ENCODE measurements at places on chromosomes 13 and 19.

GRCh38 chr13:110211046-110211445, 95.9 kb downstream of the COL4A1 start:
- no peak for DNase-seq

DNA sequence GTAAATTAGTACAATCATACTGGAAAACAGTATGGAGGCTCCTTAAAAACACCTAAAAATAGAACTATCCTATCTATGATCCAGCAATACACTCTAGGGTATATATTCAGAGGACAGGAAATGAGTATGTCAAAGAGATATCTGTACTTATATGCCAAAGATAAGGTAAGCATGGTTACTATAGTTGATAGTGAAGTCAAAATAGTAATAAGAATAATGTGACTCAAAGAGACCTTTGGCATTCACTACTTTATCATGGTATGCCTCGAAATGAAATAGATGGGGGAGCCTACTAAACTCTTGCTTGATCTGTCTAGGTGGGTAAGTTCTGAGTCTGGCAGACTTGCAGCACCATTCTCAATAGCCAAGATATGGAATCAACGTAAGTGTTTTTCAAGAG, 30.3 kb downstream of the FXYD5 start:
- DNase-seq = no peak

- no peak for DNase-seq
These were observed 3.2 kb upstream of the SPACA6 start for GRCh38 chr19:51689751-51690453.

DNA sequence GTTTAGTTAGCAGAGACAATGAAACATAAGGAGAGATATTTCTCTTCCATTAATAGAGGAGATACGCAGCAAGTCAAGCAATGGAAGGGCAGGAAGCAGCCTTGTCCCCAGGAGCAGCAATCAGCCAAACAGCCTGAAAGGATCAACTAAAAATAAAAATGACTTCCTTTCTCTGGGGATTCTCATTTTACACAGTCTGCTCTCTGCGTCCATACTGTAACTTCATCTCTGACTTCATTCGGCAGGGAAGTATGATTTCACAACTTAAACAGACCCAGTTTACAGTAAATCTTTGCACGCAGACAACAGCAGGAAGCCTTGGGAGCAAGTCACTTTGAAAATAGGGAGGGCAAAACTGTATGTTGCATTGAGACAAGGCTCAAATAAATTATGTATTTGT, 826.7 kb downstream of the DIAPH3 start:
- DNase-seq = no peak

DNA sequence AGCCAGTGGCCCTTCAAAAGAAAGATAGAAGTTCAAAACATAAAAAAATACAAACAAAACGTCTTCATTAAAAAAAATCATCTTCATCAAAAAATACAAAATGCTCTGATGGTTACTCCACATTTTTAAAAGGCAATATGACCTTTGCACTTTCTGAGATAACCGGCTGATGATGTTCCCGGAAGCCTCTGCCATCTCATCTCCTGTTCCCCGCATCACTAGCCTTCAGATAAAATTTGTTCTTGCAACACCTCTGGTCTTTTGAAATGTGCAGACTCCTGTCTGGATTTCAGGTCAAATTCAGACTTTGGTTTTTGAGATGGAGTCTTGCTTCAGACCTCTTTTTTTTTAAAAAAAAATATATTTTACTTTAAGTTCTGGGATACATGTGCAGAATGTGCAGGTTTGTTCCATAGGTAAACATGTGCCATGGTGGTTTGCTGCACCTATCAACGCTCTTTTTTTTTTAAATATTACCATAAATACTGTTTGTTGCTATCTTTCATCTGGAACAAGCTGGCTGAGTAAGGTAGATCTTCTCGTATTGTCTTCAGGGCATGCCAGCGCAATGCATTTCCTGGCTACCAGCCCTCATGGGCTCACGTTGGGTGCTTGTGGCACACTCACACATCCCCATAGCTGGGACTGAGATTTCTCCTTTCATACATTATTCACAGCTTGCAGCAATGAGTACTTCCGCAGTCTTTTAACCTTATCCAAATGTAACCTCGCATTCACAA, 418.9 kb upstream of the ARGLU1 start:
- DNase-seq = no peak

- DNase-seq = no peak
These were observed 25.9 kb downstream of the CLEC4M start for GRCh38 chr19:7788933-7789323.

- DNase-seq = no peak
These were observed 131.1 kb upstream of the NBEA start for GRCh38 chr13:34810996-34811395.

GRCh38 chr19:38376576-38376975, 2.2 kb downstream of the PSMD8 start:
- DNase-seq = no peak

DNA sequence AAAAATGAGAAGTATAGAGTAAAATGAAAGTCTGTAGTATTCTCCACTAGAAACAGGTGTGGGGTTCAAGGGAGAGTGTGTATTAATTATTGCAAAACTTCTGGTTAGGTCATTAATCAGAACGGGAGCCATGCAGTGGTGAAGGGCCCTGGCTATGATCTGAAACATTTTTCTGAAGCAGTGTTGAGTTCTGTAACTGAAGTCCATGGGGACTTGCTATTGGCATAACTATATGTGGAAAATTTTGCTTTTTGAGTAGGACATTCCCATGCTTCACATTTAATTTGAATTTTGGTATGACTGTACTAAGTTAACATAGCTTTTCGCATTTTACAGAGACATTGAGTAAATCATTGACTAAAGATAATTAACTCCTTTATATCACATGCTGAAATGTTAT, 67.5 kb downstream of the LRCH1 start:
- DNase-seq = no peak

DNA sequence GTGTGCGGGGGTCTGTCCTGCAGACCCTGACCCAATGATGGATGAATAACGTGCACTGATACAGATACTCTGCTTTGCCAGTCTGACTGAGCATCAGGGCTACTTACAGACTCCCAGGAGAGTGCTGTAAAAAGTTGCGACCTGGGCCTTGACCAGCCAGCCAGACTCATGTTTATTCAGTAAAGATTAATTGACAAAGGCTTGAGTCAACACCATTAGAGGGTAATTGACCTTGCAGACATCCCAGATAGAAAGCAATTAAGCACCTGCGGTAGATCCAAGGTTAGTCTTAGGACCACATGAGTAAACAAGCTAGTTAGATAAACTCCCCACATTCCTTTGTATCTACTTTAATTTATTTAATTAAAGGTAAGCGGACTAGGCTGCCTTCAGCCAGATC, 10.4 kb downstream of the NUDT19 start:
- DNase-seq = no peak

- no peak for DNase-seq
These were observed 2220.8 kb upstream of the PCDH20 start for GRCh38 chr13:63636316-63636993.

GRCh38 chr19:53463263-53463662, 4.3 kb upstream of the ZNF813 start:
- DNase-seq = no peak

DNA sequence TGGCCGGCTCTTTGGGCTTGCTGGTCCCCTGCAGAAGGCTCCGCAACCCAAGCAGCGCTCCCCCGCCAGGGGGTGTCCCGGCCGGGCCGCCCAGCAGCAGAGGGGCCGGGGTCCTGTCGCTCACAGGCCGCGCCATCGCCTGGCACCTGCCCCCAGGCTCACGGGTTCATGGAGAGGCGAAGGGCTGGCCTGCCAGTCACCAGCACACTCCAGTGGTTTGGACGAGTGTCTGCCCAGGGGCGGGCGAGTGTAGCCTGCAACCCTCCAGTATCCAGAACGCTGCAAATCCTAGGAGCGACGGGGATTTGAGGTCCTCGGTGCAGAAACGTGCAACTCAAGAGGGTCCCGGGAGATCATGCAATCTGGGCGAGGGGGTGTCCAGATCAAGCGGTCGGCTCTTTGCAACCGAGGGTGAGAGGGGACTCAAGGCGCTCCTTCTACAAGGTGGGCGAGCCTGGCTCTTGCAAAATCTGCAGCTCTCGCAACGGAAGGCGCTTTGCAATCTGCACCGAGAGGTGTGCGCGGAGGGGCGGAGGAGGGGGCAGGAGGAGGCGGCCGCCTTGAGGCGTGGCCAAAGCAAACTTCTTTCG, at the start of gene DBP:
TSS of gene DBP (minus strand) at position 521 of the 590 bp plus-strand sequence. CDS start at position 136, 385 bp downstream.
- DNase-seq = no peak

DNA sequence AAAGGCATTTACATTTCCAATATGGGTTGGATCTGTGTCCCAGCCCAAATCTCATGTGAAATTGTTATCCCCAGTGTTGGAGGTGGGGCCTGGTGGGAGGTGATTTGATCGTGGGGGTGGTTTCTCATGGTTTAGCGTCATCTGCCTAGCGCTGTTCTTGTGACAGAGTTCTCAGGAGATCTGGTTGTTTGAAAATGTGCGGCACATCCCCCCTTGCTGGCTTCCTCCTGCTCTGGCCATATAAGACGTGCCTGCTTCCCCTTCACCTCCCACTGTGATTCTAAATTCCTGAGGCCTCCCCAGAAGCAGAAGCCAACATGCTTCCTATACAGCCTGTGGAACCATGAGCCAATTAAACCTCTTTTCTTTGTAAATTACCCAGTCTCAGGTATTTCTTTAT, 126.2 kb upstream of the FNDC3A start:
- DNase-seq = no peak

DNA sequence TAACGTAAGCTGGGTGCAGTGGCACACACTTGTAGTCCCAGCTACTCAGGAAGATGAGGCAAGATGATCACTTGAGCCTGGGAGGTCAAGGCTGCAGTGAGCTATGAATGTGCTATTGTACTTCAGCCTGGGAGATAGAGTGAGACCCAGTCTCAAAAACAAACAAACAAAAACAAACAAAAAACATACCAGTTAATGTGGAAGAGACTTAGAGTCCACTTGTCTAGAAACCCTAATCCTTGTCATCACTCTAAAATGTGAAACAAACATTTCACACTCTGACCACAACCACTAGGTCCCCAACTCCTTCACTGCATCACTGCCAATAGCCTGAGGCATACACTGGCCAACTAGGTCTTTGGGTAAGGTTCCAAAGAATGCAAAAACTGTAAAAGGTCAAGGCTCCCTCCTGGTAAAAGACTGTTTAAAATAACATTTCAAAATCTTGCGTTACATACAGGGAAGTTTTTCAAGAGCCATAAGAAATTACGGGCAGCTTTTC, 28.6 kb upstream of the CYP2B6 start:
- no peak for DNase-seq

DNA sequence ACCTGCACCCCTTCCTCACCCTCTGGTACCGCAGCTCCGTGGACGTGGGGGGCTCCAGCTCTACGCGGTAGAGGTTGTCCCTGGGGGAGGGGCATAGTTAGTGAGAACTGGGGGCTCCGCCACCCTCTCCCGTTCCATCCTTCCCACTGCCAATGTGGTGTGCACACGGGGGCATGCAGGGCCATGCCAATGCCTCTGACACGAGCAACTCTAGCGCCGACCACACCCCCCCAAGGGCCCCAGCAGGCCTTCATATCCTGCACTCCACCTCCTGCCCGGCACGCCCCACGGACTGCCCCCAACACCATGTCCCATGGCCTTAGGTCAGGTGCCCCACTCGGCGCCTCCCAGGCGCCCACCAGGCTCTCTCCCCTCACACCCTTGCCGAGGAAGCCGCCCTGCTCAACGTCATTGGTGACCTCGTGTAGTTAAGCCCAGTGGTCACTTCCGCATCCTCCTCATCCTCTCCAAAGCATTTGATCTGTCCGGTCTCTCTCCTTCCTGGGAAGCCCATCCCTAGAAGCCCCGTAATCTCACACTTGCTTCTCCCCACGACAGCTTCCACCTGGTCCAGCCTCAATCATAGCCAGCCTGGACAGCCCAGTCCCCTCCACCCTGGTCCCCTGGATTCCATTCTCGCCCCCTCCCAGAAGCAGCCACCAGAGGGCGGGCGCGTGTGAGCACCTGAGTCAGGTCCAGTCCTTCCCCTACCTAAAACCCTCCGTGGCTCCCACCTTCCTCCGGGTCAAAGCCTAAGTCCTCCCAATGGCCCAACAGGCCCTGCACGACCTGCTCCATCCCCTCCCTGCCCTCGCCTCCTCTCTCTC, 2.1 kb downstream of the SEMA6B start:
- no peak for DNase-seq

GRCh38 chr13:39888865-39889810, 233.7 kb downstream of the COG6 start:
- DNase-seq = no peak

GRCh38 chr19:46049597-46049996, 8.8 kb upstream of the IGFL4 start:
- no peak for DNase-seq

DNA sequence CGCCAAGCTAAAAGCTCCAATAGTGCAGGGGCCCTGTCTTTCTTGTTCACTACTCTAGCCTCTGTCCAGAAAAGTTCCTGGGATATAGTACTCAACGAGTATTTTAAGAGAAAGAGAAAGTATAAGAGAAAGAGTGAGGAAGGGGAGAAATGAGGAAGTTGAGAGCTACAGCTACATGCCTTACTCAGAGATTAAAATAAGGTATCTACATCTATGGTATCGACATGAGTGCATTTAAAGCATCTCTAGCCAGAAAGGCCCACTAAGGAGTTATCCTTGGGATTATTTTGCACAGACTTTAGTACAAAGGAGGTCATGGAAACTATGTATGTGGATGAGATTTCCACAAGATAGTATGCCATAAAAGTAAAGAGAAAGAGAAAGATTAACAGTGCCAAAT, 28.5 kb downstream of the MYCBP2 start:
- no peak for DNase-seq

DNA sequence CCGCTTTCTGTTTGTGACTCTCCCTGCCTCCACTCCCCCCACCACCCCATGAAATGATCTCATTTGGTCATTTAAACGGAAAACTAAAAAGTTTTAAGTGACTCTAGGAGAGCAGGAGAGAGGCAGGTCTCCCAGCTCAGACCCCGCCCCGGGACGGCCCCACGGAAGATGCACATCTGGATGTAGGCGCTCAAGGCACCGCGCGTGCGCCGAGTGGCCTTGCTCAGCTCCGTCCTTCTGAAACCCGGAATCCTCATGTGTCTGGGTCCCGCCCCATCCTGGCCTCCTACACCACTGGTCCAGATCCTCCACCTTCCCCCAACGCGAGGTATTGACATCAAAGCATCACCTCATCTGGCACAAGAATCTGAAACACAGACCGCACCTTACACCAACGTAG, 15.7 kb upstream of the IGFL1 start:
- no peak for DNase-seq

All from NCI-H2171 (cell line).